ENCODE measurements at places on chromosomes 3 and 15. TPM values are rescaled to one million over a fixed set of nuclear protein-coding genes. Genes with fewer than 3 reads are reported as not detected.

DNA sequence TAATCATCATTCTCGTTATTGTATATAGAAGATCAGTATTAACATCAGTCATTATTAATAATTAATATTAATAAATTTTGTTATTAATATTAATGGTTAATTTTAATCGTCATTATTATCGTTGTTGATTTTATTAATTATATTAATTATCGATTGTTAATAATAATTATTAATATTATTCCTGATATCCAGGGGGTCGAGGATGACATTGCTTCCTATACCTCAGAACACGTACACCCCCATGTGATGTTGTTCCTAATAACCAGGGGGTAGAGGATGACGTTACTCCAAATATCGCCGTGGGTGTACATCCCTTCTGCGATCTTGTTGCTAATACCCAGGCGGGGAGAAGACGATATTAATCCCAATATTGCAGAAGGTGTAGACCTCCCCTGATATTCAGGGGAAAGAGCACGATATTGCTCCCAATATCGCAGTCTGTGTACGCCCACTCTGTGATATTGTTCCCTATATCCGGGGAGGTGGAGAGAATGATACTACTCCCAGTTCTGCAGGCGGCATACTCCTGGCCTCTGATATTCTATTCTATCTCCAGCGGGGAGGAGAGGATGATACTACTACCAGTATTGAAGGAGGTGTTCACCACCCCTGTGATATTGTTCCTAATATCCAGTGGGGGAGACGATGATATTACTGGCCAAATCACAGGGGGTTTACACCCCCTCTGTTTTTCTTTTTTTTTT lies 22.3 kb upstream of the BMF start:
- H3K27ac ChIP-seq: no peak overlapping the region
- H3K27me3 ChIP-seq: no peaks in the 10 kb centered on the region
- H3K4me3 ChIP-seq: no peak overlapping the region
- H3K4me1 ChIP-seq: no peaks in the 10 kb centered on the region
- H3K36me3 ChIP-seq: no peaks in the 10 kb centered on the region
- no peak for DNase-seq

The IQCF5 gene
- total RNA-seq: not detected

The CFAP44 gene
- 1.0 TPM for total RNA-seq

- H3K4me3 ChIP-seq: no peak overlapping the region
- H3K27ac ChIP-seq: no peak overlapping the region
- peaks cover 13% of the 10 kb centered on the region for H3K4me1 ChIP-seq
- DNase-seq: no peak
- H3K36me3 ChIP-seq: no peaks in the 10 kb centered on the region
Measured at GRCh38 chr3:67094774-67095173, 96.7 kb downstream of the KBTBD8 start.

The ST8SIA2 gene
- 2.0 TPM for total RNA-seq

GRCh38 chr3:128348075-128348474 lies 118.6 kb downstream of the DNAJB8 start:
- H3K4me3 ChIP-seq: no peak overlapping the region
- H3K36me3 ChIP-seq: no peaks in the 10 kb centered on the region
- no peaks in the 10 kb centered on the region for H3K27me3 ChIP-seq
- no peak for DNase-seq
- H3K27ac ChIP-seq: no peak overlapping the region
- peaks cover 13% of the 10 kb centered on the region for H3K4me1 ChIP-seq

GRCh38 chr15:43519196-43519595 lies 1.8 kb downstream of the MAP1A start:
- no peak overlapping the region for H3K27ac ChIP-seq
- peak overlapping the region; percentile 85 for H3K4me3 ChIP-seq
- H3K4me1 ChIP-seq: peaks cover 25% of the 10 kb centered on the region
- DNase-seq: no peak
- H3K36me3 ChIP-seq: no peaks in the 10 kb centered on the region
- H3K27me3 ChIP-seq: peaks cover 46% of the 10 kb centered on the region

The ANKUB1 gene
- not detected for total RNA-seq

- H3K36me3 ChIP-seq: no peaks in the 10 kb centered on the region
- peak; percentile 74 for DNase-seq
- no peak overlapping the region for H3K27ac ChIP-seq
Measured at GRCh38 chr15:33242165-33242564, 47.7 kb upstream of the FMN1 start.

The MORF4L1 gene
- 491 TPM for total RNA-seq

DNA sequence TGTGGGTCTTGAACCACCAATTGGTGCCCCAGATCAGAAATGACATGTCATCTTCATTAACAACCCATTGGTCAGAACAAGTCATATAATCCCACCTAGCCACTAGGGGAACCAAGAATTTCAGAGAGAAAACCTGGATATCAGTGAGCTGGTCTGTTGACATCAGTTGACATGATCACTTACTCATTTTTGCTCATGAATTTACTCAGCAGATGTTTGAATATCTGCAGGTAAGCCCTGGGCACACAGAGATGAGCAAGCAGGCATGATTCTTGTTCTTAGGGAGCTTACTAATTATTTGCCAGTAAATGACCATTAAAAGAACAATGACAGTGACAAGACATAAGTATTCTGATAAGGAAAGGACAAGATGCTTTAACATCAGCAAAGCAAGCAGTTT lies 64.3 kb upstream of the PLCL2 start:
- H3K27ac ChIP-seq: no peak overlapping the region
- no peak for DNase-seq
- H3K4me3 ChIP-seq: no peak overlapping the region

The AQP9 gene
- not detected for total RNA-seq

DNA sequence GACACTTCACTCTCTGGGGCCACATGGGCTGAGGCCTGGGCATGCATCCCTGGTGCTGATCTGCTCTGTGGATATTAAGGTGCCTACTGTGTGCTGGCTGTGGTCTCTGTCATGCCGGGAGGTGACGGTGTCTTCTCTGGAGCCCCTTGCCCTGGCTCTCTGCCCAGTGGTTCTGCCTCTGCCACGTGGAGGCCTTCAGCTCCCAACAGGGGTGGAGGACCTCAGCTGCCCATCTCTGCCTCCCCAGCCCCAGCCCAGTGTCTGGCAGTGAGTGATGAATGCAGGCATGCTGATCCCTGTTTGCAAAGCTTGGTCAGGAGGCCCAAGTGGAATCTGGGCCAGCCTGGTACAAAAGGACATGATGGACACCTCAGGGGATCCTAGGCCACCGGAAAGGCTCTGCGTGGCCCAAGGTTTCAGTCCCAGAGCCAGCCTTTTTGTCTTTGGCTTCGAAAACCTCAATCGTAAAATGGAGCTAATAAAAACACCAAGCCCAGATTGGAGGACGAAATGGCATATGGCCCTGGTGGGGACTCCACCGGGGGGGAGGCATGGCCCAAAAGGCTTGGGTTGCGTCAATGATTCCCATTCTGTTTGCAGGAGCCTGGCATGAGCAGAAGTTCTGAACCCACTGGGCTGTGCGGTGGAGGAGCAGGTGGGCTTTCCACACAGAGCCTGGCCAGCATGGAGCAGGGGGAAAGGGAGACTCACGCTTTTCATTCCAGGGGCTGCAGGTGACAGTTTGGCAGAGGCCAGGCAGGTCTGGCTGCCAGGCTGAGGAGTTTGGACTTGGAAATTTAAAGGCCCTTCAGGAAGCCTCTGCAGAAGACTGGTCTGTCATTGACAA lies 54.7 kb upstream of the KLF13 start:
- DNase-seq: no peak
- H3K27ac ChIP-seq: no peak overlapping the region
- H3K4me3 ChIP-seq: no peak overlapping the region
- no peaks in the 10 kb centered on the region for H3K4me1 ChIP-seq
- no peaks in the 10 kb centered on the region for H3K36me3 ChIP-seq

DNA sequence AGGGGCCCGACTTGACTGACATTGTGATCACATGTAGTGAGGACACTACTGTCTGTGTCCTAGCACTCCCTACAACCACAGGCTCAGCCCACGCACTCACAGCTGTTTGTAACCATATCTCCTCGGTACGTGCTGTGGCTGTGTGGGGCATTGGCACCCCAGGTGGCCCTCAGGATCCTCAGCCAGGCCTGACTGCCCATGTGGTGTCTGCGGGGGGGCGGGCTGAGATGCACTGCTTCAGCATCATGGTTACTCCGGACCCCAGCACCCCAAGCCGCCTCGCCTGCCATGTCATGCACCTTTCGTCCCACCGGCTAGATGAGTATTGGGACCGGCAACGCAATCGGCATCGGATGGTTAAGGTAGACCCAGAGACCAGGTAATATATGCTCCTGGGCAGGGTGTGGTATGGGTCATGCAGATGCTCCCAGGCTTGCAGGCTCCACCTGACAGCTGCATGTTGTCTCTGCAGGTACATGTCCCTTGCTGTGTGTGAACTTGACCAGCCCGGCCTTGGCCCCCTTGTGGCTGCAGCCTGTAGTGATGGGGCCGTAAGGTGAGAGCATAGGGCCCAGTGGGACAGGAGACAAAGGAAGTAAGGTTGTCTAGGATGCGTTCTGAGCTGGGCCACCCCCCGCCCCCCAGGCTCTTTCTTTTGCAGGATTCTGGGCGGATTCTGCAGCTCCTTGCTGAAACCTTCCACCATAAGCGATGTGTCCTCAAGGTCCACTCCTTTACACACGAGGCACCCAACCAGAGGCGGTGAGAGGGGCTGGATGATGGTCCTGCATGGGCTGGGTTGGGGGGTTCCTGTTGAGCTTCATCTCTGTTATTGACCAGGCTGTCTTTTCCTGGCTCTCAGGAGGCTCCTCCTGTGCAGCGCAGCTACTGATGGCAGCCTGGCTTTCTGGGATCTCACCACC lies 4.4 kb downstream of the DALRD3 start:
- peaks cover 6% of the 10 kb centered on the region for H3K4me1 ChIP-seq
- 0 out of 2 replicates have a peak overlapping the region, but pooled peaks have one; percentile 26 for H3K27ac ChIP-seq
- peaks cover 19% of the 10 kb centered on the region for H3K36me3 ChIP-seq
- H3K4me3 ChIP-seq: no peak overlapping the region

DNA sequence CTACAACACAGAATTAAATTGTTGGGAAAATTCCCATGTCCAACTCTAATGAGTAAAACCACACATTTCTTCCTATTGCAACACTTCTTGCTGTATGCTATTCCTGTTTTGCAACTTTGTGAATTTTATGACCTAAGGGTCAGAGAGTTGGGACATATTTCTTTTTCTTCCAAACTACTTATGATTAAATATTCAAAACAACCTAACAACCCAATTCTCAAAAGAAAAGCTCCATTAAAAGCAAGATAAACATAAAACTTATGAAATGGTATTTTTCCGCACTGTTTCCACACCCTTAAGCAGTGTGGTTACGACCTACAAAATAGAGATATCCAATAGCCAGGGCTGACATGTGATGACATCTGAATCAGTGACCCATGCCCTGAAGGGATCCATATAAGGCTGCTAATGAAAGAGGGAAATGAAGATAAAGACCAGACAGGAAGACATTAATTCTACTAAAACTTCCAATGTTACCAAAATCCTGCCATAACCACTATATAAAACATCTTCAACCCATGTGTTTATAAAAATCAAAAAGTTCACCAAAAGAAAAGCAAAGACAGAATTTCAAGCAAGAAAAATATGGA lies 45.6 kb downstream of the DMXL2 start:
- no peak overlapping the region for H3K4me3 ChIP-seq
- no peak overlapping the region for H3K27ac ChIP-seq
- H3K27me3 ChIP-seq: no peaks in the 10 kb centered on the region
- no peak for DNase-seq

DNA sequence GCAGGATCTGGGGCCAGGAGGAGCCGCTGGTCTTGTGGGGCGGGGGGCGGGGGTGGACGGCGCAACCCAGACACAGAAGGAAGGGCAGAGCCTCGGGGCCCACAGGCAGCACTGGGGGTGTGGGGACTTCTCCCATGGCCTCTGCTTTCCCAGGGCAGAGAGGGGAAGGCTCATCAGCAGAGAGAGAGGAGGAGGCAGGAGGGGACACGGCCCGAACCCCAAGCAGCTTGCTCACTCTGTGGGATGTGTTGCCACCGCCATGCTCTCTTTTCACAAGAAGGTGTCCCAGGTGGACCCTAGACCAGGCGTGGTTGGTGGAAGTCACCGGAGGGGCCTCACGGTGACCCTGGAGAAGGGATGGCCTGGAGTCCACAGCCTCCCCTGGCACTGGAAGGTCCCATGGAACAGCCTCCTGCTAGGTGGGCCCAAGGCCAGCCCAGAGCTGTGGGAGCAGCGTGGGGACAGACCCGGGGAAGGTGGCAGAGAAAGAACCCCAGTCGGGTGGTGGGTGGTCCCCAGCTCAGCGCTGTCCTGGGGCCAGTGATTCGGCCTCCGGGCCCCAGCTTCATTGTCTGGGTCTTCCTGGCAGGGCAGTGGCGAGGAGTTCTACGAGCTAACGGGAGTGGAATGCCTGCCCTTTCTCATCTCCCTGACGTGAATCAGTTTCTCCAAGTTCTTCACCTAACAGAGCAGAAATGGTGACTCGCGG lies 46.8 kb upstream of the PCSK6 start:
- no peak overlapping the region for H3K27ac ChIP-seq
- no peak for DNase-seq
- no peak overlapping the region for H3K4me3 ChIP-seq
- H3K27me3 ChIP-seq: no peaks in the 10 kb centered on the region

DNA sequence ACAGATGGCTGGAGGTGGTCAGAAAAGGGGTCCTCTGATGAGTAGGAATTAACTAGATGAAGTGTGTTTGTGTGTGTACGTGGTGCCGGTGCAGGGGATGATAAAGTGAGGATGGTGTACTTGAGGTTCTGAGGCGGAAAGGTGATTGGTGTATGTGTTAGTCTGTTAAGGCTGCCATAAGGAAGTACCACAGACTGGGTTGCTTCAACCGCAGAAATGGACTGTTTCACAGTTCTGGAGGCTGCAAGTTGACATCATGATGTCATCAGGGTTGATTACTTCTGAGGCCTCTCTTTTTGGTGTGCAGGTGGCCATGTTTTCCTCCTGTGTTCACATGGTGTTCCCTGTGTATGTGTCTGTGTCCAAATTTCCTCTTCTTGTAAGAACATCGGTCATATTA lies 202.4 kb upstream of the RGMA start:
- no peak for DNase-seq
- H3K4me1 ChIP-seq: peaks cover 6% of the 10 kb centered on the region
- H3K27me3 ChIP-seq: no peaks in the 10 kb centered on the region

- H3K27me3 ChIP-seq: no peaks in the 10 kb centered on the region
- peaks cover 10% of the 10 kb centered on the region for H3K4me1 ChIP-seq
- H3K4me3 ChIP-seq: no peak overlapping the region
- no peaks in the 10 kb centered on the region for H3K36me3 ChIP-seq
- H3K27ac ChIP-seq: no peak overlapping the region
- peak; percentile 51 for DNase-seq
Measured at GRCh38 chr3:157819270-157820156, 286.7 kb downstream of the SHOX2 start.

The SLC6A1 gene
- 0.28 TPM for total RNA-seq

- no peak overlapping the region for H3K27ac ChIP-seq
- no peaks in the 10 kb centered on the region for H3K36me3 ChIP-seq
- peaks cover 5% of the 10 kb centered on the region for H3K4me1 ChIP-seq
- H3K27me3 ChIP-seq: no peaks in the 10 kb centered on the region
- DNase-seq: no peak
Measured at GRCh38 chr3:72134989-72135451, 350.1 kb upstream of the PROK2 start.

The GOLGA8M gene
- total RNA-seq: not detected

The NDN gene
- total RNA-seq: 98.1 TPM
